GM10248 (cell line): ENCODE measurements at places on chromosomes 5 and 9.

DNA sequence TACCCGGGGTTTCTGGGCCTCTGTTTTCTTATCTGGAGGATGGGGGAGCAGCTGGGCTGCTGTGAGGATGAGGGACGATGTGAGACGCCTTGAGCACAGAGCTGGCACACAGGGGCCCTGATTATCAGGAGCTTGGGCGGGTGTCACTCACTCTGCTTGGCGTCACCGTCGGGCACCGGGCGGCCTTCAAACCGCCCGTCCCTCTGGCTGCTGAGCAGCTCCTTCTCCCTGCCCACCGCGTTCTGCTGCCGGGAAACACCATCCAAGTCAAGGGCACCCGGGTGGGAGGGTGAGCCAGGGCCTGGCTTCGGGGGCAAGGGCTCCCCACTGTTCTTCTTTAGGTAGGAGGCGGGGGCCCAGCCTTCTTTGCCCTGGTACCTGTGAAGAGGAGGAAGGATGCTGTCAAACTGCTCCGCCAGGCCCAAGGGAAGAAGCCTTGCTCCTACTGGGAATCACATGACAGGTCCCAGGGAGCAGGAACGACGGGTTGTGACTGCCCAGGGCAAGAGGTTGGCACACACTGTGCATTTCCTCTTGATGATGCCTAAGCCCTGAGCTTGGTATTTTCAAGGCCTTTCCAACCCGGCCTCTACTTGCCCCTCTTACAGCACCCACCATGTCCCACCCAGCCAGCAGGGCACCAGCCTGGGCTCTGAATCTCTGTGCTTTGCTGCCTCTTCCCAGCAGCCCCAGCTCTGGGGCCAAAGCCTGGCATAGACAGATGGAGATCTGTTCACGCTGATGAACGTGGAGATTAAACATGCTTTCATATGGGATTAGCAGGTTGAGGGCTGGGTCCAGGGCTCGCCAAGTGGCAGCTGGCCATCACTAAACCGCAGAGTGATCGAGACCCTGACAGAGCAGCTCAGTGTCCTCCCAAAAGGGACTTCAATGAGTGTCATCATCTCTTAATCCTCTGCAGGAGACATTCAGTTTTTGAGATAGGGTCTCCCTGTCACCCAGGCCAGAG lies 66.9 kb upstream of the UBTD2 start:
- no peak for DNase-seq

DNA sequence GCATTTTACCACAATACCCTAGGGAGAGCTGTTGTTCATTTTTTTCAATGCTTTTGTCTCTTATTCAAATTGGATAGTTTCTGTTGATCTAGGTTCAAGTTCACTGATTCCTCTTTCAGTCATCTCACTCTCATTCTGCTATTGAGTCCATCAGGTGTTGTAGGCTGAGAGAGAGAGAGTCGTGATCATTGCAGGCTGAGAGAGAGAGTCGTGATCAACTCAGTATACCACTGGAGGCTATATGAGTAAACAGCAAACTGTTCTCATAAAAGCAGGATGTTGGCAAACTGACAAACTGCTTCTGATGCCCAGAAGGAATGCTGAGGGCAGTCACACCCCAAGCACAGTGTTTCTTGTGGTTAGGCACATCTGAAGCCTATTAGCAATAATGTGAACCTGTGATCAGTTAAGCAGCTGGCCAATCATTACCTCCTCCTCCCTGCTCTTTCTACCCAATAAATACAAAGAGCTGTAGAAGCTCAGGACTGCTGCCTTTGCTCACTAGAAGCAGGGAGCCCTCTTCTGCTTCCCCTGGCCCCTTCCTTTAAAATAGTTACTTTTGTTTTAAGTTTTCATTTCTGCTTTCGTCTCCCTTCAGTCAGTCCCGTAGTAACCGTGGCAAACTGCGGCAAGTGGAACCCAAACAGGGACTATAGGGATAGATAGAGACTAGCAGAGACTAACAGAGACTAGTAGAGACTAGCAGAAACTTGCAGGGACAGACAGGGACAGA lies 476.1 kb upstream of the ACO1 start:
- DNase-seq = no peak

- DNase-seq = no peak
Observed at GRCh38 chr5:74625742-74626241, 14.7 kb downstream of the ENC1 start.

DNA sequence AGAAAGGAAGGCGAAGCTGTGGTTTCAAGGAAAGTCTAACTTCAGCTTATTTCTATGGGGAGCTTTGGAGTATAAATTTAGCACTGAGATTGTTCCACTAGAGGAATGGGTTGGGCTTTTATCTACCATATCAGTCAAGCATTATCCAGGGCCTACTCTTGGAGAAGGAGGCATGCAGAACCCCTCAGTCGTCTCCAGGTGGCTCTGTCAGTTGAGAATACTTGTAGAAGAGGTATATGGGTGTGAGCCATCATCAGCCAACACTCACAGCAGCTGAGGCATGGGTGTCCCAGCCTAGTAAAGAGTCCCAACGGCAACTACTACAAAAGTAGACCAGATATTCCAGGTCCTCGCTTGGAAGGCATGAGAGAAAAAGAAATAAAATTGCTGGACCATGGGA lies 548.5 kb upstream of the GRAMD2B start:
- no peak for DNase-seq

DNA sequence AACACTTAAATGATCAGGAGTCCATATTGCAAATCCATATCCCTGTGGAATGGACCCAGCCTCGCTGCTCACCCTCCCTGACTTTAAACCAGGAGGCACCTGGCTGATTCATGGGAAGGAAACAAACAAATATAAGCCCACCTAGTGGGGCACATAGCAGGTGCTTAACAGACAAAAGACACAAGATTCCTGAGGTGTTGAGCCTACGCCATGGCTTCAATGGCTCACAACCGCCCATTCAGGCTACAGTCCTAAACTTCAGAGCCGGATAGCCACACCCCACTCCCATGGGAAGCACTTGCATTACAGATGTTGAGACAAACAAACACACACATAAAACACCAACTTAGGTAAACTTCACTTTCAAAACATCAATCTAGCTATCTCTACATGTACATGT lies 359.9 kb downstream of the ICE1 start:
- DNase-seq = no peak

GRCh38 chr5:7754997-7755596 lies 95.8 kb downstream of the CFAP90 start:
- peak; percentile 65 for DNase-seq

DNA sequence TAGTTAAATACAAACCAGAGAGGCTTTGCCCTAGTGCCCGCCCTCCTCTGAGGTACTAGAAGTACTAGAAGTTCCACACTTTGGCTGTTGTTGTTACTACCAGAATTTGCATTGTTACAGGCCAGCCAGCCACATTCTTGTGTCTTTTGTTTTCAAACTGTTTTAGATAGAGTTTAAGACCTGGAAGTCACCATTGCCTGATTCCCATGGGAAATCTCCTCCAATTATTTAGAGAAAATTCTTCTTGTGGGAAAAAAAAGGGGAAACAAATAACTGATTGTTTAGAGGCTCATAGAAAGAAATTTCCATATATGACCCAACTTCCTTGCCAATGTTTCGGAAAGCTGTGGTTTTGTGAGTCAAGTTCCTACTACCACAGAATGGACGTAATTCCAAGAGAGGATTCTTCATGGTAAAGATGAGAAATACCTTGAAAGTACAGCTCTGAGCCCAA lies 252.2 kb downstream of the GOLPH3 start:
- no peak for DNase-seq

GRCh38 chr5:126341906-126342630 lies 81.1 kb upstream of the GRAMD2B start:
- no peak for DNase-seq
